ENCODE measurements at places on chromosomes 11 and 22. TPM values are rescaled to one million over a fixed set of nuclear protein-coding genes. Genes with fewer than 3 reads are reported as not detected.

- H3K27me3 ChIP-seq, result no peaks in the 10 kb centered on the region
- no peaks in the 10 kb centered on the region for H3K36me3 ChIP-seq
- H3K4me3 ChIP-seq, result no peak overlapping the region
- DNase-seq, result no peak
- no peak overlapping the region for H3K27ac ChIP-seq
These were observed 125.9 kb upstream of the SYT13 start for GRCh38 chr11:45412051-45412471.

GRCh38 chr11:19753451-19754106, 40.9 kb downstream of the NAV2 start:
- peaks cover 13% of the 10 kb centered on the region for H3K4me1 ChIP-seq
- no peak overlapping the region for H3K4me3 ChIP-seq
- no peak for DNase-seq
- peak overlapping the region; percentile 80 for H3K27ac ChIP-seq
- no peaks in the 10 kb centered on the region for H3K27me3 ChIP-seq
- no peaks in the 10 kb centered on the region for H3K36me3 ChIP-seq

MDK gene
- 34.1 TPM for total RNA-seq

- H3K27me3 ChIP-seq, result no peaks in the 10 kb centered on the region
- H3K36me3 ChIP-seq, result no peaks in the 10 kb centered on the region
- DNase-seq, result no peak
- H3K4me1 ChIP-seq, result no peaks in the 10 kb centered on the region
- no peak overlapping the region for H3K27ac ChIP-seq
These were observed 30.6 kb downstream of the APOL6 start for GRCh38 chr22:35678836-35679235.

GRCh38 chr11:40683010-40683409, 776.4 kb downstream of the LRRC4C start:
- H3K27ac ChIP-seq, result no peak overlapping the region
- no peaks in the 10 kb centered on the region for H3K36me3 ChIP-seq
- no peaks in the 10 kb centered on the region for H3K4me1 ChIP-seq

DNA sequence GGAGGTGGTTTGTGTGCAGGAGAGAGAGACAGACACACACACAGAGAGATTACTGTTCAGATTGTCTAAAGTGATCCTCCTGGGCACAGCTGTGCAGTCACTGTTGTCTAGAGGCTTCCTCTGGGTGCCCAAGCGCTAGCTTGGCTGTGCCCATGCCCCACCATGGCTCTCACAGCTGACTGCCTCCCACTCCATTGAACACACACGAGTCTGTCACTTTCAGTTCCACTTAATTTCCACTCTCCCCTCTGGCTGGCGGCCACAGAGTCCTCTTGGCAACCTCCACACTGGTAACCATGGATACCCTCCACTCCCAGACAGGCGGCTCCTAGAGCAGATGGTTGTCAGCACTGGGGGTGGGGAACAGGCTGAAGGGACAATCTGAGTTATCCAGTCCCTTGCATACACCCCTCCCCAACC, 29.1 kb downstream of the MAP6 start:
- no peaks in the 10 kb centered on the region for H3K27me3 ChIP-seq
- H3K27ac ChIP-seq, result peak overlapping the region; percentile 14
- H3K4me1 ChIP-seq, result peaks cover 10% of the 10 kb centered on the region
- no peak for DNase-seq

LRP4 gene
- total RNA-seq, result 2.6 TPM

GRCh38 chr11:134512571-134513538, 100.8 kb upstream of the B3GAT1 start:
- no peak overlapping the region for H3K27ac ChIP-seq
- no peaks in the 10 kb centered on the region for H3K4me1 ChIP-seq
- no peak overlapping the region for H3K4me3 ChIP-seq
- no peak for DNase-seq
- H3K36me3 ChIP-seq, result no peaks in the 10 kb centered on the region
- no peaks in the 10 kb centered on the region for H3K27me3 ChIP-seq

SYNGR1 gene
- 5.8 TPM for total RNA-seq

GRCh38 chr11:96179905-96180304, 163.1 kb downstream of the MAML2 start:
- H3K4me1 ChIP-seq, result no peaks in the 10 kb centered on the region
- H3K27ac ChIP-seq, result no peak overlapping the region
- H3K36me3 ChIP-seq, result no peaks in the 10 kb centered on the region
- no peak for DNase-seq
- no peaks in the 10 kb centered on the region for H3K27me3 ChIP-seq

RIBC2 gene
- total RNA-seq, result 5.8 TPM

NAALADL1 gene
- 27.2 TPM for total RNA-seq

DNA sequence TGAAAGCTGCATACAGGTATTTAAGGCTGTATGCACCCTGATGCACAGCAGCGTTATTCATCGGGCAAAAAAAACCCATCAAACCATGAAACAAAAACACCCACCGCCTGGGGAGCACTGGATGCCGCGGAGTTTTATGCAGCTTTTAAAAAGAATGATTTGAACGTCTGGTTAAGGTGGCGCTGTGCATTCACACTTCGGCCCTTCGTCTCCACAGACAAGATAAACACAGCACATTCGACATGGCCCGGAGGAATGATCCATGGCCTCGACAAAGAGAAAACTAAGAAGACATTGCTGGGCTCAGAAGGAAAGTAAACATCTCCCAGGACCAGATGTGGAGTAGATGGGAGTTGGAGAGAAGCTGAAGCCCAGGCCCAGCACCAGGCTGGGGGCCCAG, 40.8 kb upstream of the GAL start:
- no peaks in the 10 kb centered on the region for H3K36me3 ChIP-seq
- H3K27ac ChIP-seq, result no peak overlapping the region
- no peaks in the 10 kb centered on the region for H3K27me3 ChIP-seq

GRCh38 chr11:56886455-56886854, 102.3 kb upstream of the OR5AK2 start:
- no peaks in the 10 kb centered on the region for H3K36me3 ChIP-seq
- no peak overlapping the region for H3K27ac ChIP-seq
- no peak for DNase-seq
- no peaks in the 10 kb centered on the region for H3K27me3 ChIP-seq
- H3K4me3 ChIP-seq, result no peak overlapping the region
- H3K4me1 ChIP-seq, result peaks cover 13% of the 10 kb centered on the region

DNA sequence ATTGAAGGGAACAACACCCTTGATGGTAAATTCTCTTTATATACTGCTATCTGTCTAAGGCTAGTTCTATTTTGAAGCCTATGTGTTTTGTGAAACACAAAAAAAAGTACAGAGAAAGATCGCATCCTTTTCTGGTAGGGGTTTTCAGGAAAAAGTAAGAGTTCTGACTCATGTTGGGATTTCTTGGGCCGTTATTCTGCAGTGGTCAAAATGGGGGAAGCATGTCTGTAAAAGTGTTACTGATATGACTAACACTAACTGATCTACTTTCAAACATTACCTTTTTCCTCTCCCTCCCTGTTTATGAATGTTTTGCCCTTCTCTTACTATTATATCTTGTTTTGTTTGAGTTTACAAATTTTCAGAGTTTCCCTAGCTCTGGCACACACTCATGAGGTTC, 53.9 kb downstream of the CTNND1 start:
- no peak for DNase-seq
- no peaks in the 10 kb centered on the region for H3K4me1 ChIP-seq

DNA sequence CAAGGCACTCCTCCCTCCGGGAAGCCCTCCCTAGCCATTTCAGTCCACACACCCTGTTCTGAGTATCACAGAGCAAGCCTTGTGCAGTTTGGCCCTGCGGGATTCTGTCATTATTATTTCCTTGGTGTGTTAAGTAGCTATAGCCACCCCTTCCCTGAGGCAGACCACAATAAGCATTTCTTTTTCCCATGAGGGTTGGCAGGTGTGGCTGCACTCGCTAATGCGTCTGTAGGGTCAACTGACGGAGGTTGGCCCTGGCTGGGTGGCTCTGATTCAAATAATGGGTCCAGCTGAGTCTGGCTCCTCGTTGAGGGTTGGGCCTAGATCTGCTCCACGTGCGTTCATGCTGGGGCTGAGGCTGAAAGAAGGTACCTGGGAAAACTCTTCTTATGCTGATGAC, 5.1 kb downstream of the F2 start:
- no peak for DNase-seq
- H3K27ac ChIP-seq, result no peak overlapping the region
- no peaks in the 10 kb centered on the region for H3K27me3 ChIP-seq
- no peak overlapping the region for H3K4me3 ChIP-seq
- H3K4me1 ChIP-seq, result no peaks in the 10 kb centered on the region

GRCh38 chr11:44506375-44507016, 59.0 kb upstream of the CD82 start:
- no peak overlapping the region for H3K27ac ChIP-seq
- DNase-seq, result no peak
- H3K36me3 ChIP-seq, result no peaks in the 10 kb centered on the region
- no peak overlapping the region for H3K4me3 ChIP-seq
- no peaks in the 10 kb centered on the region for H3K27me3 ChIP-seq

- H3K4me1 ChIP-seq, result peaks cover 10% of the 10 kb centered on the region
- no peaks in the 10 kb centered on the region for H3K36me3 ChIP-seq
- no peak for DNase-seq
- no peak overlapping the region for H3K27ac ChIP-seq
- no peaks in the 10 kb centered on the region for H3K27me3 ChIP-seq
- H3K4me3 ChIP-seq, result no peak overlapping the region
These were observed 13.3 kb upstream of the SERPINH1 start for GRCh38 chr11:75548595-75549272.

MS4A18 gene
- not detected for total RNA-seq

DNA sequence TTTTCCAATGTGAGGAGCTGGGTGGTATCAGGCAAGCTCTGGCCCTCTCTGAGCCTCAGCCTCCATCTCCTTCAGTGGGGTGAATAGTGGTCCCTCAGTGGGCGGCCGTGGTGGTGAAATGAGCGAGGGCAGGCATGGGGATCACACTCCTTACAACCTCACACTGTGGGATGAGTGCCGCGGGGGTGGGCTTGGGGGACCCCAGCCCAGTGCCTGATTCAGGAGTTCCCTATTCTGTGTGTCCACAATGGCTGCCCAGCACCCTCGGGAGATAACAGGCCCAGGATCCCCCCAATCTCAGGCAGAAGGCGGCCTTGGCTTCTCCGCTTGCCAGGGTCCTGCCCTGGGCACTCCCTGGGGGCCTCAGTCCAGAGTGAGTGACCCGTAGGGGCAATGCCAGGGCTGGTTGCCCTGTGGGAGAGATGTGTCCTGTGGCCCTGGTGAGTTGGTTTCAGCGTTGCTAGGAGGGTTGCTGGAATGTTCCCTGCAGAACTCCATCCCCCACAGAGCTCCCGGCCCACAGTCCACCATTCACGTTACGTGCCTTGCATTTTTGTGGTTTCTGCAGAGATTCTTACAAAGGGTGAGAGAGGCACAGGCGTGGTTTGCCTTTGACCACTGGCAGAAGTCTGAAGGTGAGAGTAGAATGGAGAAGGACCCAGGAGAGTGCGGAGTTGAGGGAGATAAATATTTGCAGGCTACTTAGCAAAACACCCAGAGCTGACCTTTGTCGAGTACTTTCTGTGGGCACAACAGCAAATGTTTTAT, 2.9 kb downstream of the ALDH3B1 start:
- H3K36me3 ChIP-seq, result no peaks in the 10 kb centered on the region
- peak overlapping the region; percentile 95 for H3K27ac ChIP-seq
- H3K4me1 ChIP-seq, result peaks cover 80% of the 10 kb centered on the region
- H3K4me3 ChIP-seq, result no peak overlapping the region
- DNase-seq, result no peak

FGF4 gene
- not detected for total RNA-seq

GRCh38 chr11:81744336-81745116, 989.1 kb downstream of the FAM181B start:
- DNase-seq, result no peak
- H3K27me3 ChIP-seq, result no peaks in the 10 kb centered on the region
- no peaks in the 10 kb centered on the region for H3K36me3 ChIP-seq
- no peaks in the 10 kb centered on the region for H3K4me1 ChIP-seq
- H3K27ac ChIP-seq, result no peak overlapping the region
- H3K4me3 ChIP-seq, result no peak overlapping the region

DNA sequence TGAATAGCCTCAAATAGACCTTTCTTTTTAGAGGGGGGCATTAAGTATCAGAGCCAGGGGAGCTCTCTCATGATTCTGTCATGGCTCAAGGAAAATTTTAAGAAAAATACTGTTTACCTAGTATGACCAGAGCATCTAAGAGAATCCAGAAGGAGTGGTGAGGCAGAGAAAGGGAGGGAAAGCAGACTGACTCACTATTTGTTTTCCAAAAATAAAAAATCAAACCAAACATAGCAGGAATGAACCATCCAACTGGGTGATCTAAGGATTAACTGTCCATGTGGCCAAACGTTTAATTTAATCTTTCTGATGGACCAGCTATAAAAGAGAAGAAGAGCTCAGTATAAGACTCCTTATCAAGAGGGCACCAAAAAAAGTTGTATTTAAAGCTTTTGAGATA, 70.8 kb downstream of the GAB2 start:
- H3K27ac ChIP-seq, result no peak overlapping the region
- peaks cover 44% of the 10 kb centered on the region for H3K4me1 ChIP-seq
- no peaks in the 10 kb centered on the region for H3K27me3 ChIP-seq

DNA sequence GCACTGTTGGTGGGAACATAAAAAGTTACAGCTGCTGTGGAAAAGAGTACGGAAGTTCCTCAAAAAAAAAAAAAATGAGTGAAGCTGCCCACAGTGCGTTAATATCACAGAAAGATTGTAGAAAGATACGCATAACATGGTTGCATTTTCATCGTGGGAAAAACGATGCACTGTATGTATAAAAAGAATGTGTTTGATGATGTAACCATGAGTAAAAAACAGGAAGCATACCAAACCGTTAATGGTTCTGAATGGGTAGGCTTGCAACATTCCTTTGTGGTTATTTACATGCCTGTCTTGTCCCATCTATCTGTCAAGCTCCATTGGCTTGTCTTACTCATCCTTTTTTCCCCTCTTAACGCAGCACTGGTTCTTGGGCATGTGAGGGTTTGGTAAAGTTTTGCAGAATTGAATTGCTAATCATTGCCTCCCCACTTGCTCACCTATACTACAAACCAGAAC, 33.8 kb upstream of the DKK3 start:
- peaks cover 6% of the 10 kb centered on the region for H3K4me1 ChIP-seq
- H3K27me3 ChIP-seq, result no peaks in the 10 kb centered on the region
- H3K36me3 ChIP-seq, result no peaks in the 10 kb centered on the region
- no peak for DNase-seq

- H3K27ac ChIP-seq, result no peak overlapping the region
- no peaks in the 10 kb centered on the region for H3K4me1 ChIP-seq
- no peak for DNase-seq
- no peak overlapping the region for H3K4me3 ChIP-seq
- no peaks in the 10 kb centered on the region for H3K27me3 ChIP-seq
These were observed 726.9 kb downstream of the BRD1 start for GRCh38 chr22:49100773-49101172.

DNA sequence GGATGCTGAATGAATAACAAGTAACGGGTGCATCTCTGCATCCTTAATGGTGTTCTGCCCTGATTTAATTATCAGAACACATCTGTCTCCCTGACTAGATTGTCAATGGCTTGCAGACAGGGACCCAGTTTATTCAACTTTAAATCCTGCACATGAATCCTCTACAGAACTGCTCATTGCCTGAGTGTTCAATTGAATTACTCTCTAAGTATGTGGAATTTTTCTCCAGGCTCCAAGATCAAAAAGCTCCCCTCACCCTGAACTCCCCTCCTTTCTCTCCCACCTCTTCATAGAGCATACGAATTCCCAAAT, 11.8 kb downstream of the MB start:
- no peaks in the 10 kb centered on the region for H3K27me3 ChIP-seq
- DNase-seq, result no peak
- no peak overlapping the region for H3K4me3 ChIP-seq
- no peak overlapping the region for H3K27ac ChIP-seq
- H3K4me1 ChIP-seq, result no peaks in the 10 kb centered on the region

- H3K36me3 ChIP-seq, result no peaks in the 10 kb centered on the region
- no peak overlapping the region for H3K27ac ChIP-seq
- no peak overlapping the region for H3K4me3 ChIP-seq
These were observed 9.5 kb downstream of the DUSP8 start for GRCh38 chr11:1562469-1563148.

SPDYC gene
- total RNA-seq, result not detected

MADD gene
- total RNA-seq, result 58.6 TPM
